Amniotic epithelial cell (primary cell): ENCODE measurements at places on chromosomes 12 and 14.
A peak's percentile ranks its signal among the peaks of the same experiment; 100 is the strongest.

DNA sequence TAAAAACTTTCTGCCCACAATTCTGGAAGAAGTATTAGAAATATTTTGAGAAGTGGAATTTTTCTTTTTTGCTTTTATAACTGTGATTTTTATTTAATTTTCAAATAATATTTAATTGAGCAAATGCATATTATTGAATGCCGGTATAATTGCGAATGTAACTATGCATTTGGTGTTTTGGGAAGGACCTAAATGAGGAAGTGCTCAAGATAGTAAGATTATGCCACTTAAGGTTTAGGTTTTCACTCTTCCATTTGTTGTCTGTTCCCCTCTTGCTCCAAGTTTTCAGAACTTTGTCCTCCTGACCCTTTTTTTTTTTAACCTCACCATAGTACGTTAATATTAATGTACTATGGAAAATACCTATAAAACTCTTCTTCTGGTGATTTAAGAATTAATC is 85.8 kb downstream of the KIAA0586 start:
- no peak for DNase-seq

DNA sequence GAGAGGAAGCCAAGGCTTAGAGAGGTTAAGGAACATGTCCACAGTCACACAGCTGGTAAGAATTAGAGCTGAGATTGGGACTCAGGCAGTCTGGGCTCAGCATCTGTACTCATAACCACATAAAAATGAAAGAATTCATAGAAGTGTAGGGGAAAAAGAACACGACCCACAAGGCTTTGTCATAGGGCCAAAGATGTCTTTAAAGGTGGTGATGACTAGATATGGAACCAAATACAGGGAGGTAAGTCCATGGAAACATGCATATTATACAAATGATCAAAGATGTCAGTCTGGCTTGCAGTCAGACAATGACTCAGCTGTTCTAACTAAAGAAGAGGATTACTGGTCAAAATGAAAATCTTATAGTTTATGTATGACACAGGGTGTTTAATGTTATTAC is 7.2 kb upstream of the SSPN start:
- peak; percentile 39 for DNase-seq

DNA sequence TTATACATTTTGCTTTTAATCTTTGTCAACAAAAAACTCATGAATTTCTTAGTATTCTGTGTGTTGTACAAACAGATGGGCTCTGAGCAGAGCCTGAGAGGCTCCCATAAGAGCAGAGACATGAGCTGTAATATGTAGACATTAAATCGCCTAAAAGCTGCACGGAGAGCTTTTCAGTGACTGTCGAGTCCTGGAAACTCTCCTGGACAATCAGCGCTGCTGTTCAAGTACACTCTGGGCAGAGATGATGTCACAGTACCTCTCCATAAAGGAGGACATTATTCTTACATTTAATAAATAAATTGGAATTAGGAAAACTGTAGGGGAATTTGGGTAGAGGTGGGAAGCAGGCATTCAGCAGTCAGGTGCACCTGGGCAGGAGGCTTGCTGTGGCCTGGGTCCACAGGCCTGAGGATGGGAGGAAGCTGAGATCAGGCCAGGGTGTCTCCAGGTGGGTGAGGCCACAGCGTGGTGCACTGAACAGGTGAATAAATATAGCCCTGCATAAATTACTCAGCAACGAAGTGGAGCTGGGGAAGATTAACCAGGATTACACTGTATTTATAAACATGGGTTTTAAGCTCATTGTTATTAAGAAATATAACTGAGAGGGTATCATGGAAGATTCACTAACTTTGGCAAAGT is 13.3 kb upstream of the TCL1A start:
- no peak for DNase-seq

DNA sequence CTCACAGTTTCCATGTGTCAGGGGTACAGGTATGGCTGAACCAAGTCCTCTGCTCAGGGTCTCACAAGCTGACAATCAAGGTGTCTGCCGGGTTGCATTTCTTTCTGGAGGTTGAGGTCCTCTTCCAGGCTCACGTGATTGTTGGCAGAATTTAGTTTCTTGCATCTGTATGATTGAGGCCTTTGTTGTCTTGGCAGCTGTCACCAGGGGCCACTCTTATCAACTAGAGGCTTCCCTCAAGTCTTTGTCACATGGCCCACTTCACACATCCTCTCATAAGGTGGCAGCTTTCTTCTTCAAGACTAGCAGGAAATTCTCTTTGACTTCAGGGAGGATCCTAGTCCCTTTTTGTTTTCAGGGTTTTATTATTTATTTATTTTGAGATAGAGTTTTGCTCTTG is 46.0 kb upstream of the FOS start:
- no peak for DNase-seq

GRCh38 chr12:99917711-99918402 is 66.9 kb downstream of the ANKS1B start:
- no peak for DNase-seq

DNA sequence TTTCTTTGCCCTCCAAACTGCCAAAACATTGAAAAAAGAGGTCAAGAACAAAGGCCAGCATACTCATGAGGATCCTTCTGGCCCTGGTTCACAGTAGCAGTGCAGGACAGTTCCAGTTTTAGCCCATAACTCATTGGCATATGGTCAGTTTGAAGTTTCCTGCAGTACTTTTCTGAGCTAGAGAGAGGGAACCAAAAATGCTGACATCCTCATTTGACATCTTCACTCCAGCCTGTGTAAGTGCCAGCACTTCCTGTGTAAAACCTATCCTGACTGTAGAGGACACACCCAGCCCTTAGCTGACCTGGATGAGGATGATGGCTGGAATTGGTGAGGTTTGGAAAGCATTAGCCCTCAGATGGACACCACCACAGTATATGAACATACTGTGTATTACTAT is 84.1 kb downstream of the FGD4 start:
- no peak for DNase-seq

DNA sequence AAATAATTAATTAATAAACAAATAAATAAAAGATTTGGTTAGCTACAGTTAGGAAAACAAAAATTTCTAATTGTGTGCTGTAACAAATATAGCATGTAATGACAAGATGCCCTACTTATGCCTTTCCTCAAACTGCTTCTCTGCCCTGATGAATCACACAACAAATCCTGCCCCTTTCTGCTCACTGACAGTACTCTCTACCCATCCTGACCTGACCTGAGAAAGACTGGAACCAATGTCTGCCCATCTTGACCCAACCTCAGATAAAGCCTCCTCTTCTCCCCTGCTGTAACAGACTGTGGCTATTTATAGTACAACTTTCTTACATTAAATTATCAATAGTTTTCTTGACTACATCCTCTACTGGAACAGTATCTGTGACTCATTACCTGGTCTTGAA is 43.7 kb downstream of the PPP1R13B start:
- DNase-seq: peak; percentile 75

DNA sequence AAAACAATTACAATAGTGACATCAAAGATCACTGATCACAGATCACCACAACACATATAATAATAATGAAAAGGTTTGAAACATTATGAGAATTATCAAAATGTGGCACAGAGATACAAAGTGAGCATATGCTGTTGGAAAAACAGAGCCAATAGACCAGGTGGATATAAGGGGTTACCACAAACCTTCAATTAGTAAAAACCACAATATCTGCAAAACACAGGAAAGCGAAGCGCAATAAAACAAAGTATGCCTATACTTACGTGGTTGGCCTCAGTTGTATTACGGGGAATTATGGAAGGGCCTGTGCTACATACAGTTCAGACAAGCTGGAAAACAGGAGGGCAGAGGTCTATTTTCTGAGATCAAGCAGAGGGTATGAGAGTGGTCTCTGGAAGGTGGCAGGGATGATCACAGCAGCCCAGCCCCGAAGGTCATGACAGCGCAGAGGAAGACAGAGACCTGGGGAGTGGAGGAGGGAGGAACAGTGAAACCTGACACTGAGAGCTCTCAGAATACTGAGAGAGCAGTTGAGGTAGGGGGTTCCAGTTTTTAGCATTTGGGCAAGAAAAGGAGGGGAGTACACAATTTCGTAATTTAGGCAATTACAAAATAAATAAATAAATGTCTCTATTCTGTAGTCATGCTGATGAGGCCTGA is 41.3 kb downstream of the IFNG start:
- no peak for DNase-seq

DNA sequence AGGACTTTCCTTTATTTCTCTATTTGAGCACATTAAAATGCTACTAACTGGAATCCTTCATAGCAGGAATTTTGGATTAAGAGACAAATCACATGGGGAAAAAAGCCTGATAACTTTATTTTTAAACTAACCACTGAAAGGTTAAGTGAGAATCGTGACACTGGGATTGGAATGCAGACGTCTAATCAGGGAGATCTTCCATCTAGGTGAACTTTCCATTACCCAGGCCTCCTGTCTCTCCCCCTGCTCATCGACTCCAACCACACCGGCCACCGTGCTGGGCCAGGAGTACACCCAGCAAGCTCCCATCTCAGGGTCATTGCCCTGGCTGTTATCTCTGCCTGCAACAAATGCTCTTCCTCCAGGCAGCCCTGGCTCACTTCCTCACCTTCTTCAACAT is 19.0 kb downstream of the PTGER2 start:
- peak; percentile 43 for DNase-seq

- DNase-seq: no peak
These were observed 101.7 kb upstream of the C14orf180 start for GRCh38 chr14:104477666-104478380.

DNA sequence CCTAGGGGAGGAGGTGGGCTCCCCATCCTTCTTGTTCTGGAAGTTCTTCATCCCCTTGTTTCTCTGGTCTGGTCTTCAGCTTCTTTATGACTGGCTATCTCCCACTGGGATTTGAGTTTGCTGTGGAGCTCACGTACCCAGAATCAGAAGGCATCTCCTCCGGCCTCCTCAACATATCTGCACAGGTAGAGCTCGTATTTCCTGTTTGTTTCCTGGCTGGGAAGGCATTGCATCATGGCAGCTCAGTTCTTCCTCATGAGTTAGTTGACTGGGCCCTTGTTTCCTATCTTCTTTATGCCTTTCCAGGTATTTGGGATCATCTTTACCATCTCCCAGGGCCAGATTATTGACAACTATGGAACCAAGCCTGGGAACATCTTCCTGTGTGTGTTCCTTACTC is 19.8 kb downstream of the ERG28 start:
- no peak for DNase-seq

DNA sequence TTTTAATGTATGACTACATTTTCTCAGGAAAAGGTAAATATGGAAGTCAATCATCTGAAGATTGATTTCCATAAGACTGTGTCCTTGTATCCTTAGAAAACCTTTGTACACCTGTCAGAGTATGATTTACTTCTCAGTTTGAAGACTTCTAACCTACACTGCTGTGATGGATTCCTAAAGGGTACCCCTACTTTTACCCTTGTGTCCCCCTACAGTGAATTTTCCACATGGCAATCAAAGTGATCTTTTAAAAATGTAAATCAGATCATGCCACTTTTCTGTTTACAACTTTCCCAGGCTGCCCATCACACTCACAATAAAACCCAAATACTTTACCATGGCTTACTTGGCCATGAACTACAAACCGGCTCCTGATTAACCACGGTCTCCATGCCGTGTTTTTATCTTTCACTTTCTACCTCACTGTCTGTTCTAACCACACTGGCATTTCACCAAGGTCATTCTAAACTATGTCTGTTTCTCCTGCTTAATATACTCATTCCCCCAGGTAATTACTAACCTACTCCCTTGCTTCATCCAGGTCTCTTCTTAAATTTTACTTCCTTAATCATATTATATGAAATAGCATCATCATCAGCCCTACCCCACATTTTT is 8.1 kb downstream of the DNAI7 start:
- peak; percentile 77 for DNase-seq

GRCh38 chr14:95467657-95468056 is 48.8 kb downstream of the SYNE3 start:
- DNase-seq: no peak

DNA sequence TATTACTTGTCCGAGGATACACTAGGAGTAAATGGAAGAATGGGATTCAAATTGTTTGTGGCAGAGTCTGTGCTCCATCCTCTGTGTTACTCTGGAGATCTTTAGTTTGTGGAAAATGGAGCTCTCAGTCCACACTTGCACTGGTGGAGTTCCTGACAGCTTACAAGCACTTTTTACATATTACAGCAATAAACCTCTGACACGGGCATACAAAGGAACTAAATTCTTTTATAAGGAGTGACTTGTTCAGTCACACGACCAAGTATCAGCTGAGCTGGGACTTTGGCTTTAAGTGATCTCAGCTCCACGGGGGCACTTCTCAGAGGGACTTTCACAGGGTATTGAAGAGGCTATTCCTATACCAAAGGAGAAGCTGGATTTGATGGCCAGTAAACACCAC is 417.5 kb downstream of the LRIG3 start:
- DNase-seq: no peak

- DNase-seq: peak; percentile 80
These were observed 43.3 kb upstream of the PLEKHG6 start for GRCh38 chr12:6266971-6267721.

DNA sequence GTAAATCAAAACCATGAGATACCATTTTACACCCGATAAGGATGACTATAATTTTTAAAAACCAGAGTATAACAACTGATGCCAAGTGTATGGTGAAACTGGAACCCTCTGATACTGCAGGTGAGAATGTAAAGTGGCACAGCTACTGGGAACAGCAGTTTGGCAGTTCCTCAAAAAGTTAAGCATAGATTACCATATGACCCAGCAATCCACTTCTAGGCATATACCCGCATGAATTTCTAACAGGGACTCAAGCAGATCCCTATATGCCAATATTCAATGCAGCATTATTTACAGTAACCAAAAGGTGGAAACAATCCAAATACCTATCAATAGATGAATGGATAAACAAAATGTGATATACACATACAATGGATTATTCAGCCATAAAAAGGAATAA is 57.4 kb downstream of the BAZ1A start:
- DNase-seq: no peak

- no peak for DNase-seq
These were observed 1.2 kb downstream of the METTL1 start for GRCh38 chr12:57770734-57771133.
